ENCODE measurements at places on chromosomes 5 and 9. TPM values are rescaled to one million over a fixed set of nuclear protein-coding genes. Genes with fewer than 3 reads are reported as not detected.

GRCh38 chr9:11269036-11269435 is 656.2 kb upstream of the PTPRD start:
- no peak for DNase-seq

DNA sequence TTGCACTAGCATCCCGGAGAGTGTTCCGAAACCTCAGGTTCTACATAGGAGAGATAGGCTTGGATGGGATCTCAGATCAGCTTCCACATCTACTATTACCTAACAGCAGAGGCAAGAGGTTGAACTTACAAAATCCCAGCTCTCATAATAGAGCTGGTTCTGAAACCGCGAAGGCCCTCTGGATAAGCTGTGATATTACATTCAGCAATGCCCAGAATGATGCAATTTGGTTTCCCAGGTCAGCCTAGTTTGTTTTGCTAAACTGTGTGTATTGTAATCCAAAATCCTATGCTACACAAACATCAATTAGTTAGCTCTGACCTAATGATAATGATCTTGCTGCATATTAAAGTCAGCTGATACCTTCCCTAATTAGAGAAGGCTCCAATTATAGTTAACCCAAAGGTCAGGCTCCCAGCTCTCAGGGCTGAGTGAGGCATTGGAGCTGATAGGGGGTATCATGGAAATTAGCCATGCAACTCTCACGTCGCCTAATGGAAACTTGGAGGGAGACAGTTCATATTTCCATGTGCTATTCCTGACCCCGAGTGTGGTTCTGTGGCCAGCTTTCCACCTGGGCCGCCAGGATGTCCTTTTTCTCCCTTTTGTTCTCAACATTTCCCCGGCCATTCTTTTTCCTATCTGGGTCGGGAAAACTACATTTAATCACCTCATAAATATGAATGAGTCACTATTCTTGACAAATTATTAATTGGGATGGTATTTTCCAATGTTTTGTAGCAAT is 278.4 kb upstream of the IRX1 start:
- no peak for DNase-seq

GRCh38 chr5:177520916-177521513 is 4.3 kb upstream of the DDX41 start:
- no peak for DNase-seq

- no peak for DNase-seq
Measured at GRCh38 chr9:115378241-115378640, 260.3 kb upstream of the TNC start.

DNA sequence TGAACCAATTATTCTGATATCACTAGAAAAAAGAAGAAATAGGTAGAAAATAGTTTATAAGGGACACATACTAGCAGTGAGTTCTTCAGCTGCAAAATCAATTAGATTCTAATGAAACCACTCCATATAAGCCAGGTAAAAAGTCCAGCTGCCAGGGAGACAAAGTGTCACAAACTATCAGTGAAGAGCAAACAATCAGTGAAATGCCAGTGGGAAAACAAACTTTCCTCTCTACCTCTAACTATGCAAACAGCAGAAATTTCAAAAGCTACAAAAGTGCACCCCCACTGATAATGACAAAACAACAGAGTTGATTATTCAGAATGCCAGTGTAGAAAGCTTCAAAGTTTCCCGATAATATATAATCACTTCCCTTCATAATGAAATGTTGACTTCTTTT is 637.2 kb upstream of the ITGA1 start:
- DNase-seq = no peak

DNA sequence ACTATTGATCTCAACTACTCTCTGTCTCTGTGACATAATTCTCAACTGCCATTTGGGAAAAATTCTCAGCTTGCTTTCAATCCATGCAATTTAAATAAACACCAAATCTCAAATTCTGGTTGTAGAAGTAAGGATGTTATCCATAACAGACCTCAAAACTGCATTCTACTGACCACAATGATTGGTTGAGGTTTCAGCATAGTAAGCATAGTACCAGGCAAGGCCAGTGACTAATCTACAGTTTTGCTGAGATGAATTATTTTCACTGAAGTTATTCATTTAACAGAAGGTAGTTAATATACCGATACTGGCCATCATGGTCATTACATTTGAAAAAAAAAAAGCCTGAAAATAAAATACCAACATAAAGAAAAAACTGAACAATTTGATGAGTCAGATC is 488.0 kb upstream of the CDH18 start:
- no peak for DNase-seq

DNA sequence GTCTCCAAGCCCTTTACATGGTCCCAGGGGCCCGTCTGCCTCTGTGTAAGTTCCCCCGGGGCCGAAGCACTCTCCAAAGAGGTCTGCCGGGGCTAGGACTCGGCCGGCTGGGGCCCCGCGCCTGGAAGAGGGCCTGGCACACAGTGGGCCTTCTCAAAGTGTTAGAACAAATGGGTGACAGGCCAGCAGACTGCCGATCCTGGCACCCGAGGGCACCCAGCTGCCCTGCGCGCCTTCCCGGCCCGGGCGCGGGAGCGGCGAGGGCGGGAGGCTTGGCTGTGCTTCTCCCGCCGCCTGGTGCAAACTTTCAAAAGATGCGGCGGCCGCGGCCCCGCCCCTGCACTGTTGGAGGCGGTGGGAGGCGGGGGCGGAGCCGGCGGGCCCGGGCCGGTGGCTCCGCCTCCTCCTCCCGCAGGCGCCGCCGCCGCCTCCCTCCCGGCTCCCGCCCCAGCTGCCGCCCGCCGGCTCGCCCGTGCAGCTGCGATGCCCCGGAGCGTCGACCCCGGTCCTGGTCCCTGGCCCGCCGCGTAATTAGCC is at the start of gene NEURL1B:
Gene NEURL1B (plus strand): TSS at position 442 of the 537 bp plus-strand sequence. CDS start 144 bp downstream, outside the sequence.
- DNase-seq = peak; percentile 73

DNA sequence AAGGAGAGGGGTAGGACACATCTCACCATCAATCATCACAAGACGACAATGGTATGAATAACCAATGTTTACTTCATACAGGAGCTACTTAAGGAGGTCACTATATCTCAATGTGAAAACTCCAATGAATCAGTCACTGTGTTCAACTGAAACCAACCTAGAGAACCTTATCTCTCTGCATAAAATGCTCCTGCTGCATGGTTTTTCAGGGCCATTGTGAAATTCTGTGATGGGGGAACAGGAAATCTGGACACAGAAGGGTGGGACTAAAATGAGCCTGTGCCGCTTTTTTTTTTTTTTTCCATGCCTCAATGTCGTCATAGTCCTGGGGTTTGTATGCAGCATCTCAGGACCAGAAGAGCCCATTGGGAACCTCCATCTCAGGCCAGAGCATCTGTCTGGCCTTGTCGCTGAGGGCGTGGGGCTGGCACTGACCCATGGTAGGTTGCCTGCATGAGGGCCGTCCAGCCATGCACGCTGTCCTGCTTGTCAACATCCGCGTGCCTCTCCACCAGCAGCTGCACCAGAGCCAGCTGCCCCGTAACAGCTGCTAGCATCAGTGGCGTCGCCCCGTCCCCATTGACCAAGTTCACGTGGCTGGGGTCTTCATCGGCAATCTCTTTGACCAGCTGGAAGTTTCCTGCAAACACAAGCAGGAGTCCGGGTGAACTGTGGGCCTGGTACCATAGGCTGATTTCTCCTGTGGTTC is 12.7 kb downstream of the ANKS6 start:
- no peak for DNase-seq

- DNase-seq = no peak
Measured at GRCh38 chr9:75992482-75993206, 102.2 kb downstream of the PCSK5 start.

GRCh38 chr5:61162832-61163567 is 732 bp upstream of the SMIM15 start:
- DNase-seq = no peak

The EGFLAM gene
- 11.6 TPM for polyA plus RNA-seq

The CD180 gene
- 0.72 TPM for polyA plus RNA-seq

The WWC1 gene
- polyA plus RNA-seq = 83.2 TPM

The SPINK5 gene
- polyA plus RNA-seq = 0.29 TPM

The ZCCHC10 gene
- 33.4 TPM for polyA plus RNA-seq

The FBN2 gene
- 98.3 TPM for polyA plus RNA-seq

The SLC36A3 gene
- not detected for polyA plus RNA-seq

The NDUFAF2 gene
- polyA plus RNA-seq = 31.7 TPM

The PCDHB7 gene
- polyA plus RNA-seq = 5.7 TPM

All from right renal pelvis (tissue), 4 donors.